PC-3 (cell line): ENCODE measurements at places on chromosomes 1 and 21. TPM values are rescaled to one million over a fixed set of nuclear protein-coding genes. Genes with fewer than 3 reads are reported as not detected.

GRCh38 chr1:71463144-71463543, 382.3 kb upstream of the ZRANB2 start:
- DNase-seq, result no peak

DNA sequence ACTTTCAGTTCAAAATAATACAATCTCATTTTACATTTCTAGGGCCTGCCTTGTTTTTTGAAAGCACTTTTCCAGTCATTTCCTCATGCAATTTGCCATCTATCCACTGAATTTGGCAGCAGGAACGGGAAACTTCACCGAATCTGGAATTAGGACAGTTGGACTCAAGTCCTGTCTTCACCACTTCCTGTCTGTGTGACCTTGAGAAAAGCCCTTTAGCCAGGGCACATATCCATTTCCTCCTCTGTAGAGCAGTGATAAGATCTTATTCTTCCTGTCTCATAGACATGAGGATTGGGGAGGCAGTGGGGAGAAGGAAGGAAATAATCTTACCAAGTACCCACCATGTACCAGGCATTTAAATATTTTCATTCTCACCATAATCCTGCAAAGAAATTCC, 12.0 kb downstream of the VAV3 start:
- no peak for DNase-seq

- no peak for DNase-seq
Observed at GRCh38 chr1:37108596-37109188, 74.4 kb upstream of the GRIK3 start.

Gene HCRTR1
- not detected in 2 replicates for total RNA-seq

Gene KIF17
- total RNA-seq, result 0.33 and 2.8 TPM in 2 replicates

Gene MROH7
- not detected in 2 replicates for total RNA-seq
